ENCODE measurements at places on chromosomes 4 and X. TPM values are rescaled to one million over a fixed set of nuclear protein-coding genes. Genes with fewer than 3 reads are reported as not detected.

- peak; percentile 46 for DNase-seq
Observed at GRCh38 chr4:55437356-55437796, 41.6 kb downstream of the TMEM165 start.

DNA sequence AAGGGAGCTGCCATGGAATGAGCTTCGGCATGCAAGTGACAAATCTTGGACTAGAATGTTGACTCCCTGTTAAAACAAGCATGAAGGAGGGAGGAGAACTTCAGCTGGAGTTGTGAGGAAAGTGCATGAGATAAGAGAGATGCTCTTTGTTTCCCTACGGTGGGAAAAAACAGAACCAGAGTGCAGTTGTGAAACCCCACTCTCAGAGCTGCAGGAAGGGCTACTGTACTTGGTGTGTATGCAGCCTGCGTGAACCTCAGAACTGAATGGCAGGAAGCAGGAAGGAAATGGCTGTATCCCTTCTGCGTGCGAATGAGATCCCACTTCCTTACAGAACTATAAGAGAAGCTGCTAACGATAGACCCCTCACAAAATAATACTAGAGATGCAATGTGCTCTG, 57.2 kb downstream of the EGF start:
- no peak for DNase-seq

DNA sequence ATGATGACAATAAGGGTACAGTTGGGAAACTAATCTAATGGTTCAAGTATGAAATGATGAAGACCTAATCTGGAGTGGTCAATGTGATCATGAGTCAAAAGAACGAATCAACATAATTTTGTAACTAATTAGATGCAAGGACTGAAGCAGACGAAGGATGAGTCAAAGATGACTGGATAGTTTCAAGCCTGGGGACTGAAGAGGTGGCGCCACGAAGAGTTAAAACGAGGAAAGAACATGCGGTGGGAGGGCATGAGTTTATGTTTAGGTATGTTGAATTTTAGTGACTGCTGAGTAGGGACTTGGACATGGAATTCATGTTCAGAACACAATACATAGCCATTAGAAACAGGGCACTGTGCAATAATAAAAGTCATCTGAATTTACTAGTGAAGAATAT, 221.5 kb upstream of the FAM241A start:
- DNase-seq, result no peak

DNA sequence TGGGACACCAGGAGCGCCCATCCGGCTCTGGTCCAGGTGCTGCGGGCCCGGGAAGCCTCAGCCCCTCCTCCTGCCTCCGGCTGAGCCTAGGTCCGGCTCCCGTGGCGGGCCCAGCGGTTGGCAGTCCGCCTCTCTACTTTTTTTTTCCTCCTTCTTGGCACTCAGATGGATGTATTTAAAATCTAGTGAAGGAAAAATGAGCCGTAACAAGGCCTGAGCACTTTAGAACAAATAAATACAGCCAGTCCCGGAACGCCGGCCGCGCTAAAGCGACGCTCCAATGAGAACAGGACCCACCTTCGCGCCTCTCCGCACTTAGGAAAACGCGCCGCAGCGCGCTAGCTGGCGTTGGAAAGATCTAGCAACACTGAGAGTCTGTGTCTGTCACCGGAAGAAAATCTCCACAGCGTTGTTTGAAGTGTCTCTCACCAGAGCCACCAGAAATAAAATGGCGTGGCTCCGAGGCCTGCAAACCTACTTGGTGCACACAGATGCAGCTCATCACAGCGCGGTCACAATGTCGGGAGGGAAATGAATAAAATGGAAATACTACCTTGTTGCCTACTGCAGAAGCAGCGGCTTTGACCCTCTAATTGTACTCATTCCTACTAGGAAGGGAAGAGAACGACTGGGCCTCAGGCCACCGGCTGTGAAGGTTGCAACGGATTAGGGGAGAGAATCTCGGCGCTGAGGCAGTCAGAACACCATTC, 4.7 kb downstream of the NEUROG2 start:
- DNase-seq, result no peak

DNA sequence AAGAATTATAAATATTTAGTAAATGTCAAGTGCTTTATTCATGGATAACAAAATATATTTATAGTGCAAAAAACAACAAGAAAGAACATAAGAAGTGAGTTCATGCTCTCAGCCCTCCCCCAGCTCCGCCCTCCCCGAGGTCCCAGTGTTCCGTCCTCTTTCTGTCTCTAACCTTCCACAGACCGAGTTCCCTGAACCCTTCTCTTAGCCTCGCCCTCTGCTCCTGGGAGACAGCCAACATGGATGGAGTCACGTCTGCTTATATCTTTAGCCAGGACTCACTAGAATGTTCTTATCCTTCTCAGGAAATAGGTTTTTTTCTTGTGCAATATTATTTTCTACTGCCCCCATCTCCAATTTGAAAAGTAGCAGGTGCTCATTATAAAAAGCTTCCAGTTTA, 40.1 kb upstream of the HELT start:
- DNase-seq, result peak; percentile 48

Gene ZDHHC15
- 0.17 TPM for total RNA-seq

GRCh38 chr4:38837849-38838248, 18.8 kb downstream of the TLR6 start:
- no peak for DNase-seq

DNA sequence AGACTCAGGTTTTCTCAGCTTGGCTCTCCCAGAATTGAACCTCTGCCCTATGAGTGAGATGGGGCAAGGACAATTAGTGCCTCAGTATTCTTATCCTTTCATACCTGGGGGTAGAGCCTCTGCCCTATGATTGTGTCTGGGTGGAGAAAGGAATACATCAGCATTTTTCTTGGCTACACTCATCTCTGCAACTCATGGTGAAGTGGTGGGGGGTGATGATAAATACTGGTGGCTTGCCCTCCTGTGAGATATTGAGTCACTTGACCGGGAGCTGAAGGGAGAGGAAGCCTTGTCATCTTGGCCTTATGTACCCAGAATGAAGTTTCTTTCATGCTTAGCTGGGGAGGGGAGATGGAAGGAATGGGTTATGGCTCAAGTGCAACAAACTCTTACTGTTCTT, 71.3 kb upstream of the ENOX2 start:
- no peak for DNase-seq

DNA sequence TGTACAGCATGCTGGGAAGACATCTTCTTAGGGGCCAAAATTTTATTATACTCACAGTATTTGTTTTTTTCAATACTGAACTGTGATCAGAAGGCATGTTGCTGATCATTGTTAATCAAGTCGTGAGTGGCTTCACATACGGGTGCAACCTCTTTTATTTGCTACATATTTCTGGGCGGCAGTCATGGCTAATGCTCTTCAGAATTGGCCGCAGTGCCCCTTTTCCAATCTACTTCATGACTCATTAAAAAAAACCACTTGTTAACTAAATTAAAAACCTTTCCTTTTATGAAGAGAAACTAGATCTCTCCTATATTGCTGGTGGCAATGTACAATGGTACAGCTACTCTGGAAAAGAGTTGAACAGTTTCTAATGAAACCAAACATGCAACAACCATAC, 101.5 kb upstream of the C1GALT1C1 start:
- DNase-seq, result no peak

DNA sequence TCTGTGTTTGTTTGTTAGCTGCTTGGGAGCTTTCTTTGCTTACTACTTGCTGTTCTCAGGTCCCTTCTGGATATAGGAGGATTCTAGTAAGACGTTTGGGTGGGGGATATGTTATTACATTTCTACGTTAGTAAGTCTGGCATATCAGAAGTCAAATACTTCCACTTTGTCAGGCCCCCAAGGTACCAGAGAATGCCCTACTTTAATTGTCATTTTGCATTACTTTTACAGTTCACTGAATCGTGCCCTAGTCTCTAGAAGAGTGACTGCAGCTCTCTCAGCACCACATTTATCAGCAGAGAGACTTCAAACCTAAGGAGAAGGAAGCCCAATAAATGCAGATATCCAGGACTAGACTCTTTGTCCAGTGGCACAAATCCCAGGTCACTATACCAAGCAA, 54.4 kb downstream of the PCDH19 start:
- no peak for DNase-seq

GRCh38 chr4:15339737-15340136, 88.1 kb upstream of the C1QTNF7 start:
- DNase-seq, result no peak

GRCh38 chrX:114712466-114712865, 128.6 kb downstream of the HTR2C start:
- DNase-seq, result no peak

GRCh38 chr4:25843340-25844097, 19.3 kb downstream of the SEL1L3 start:
- DNase-seq, result peak; percentile 60

Gene CLDN34
- total RNA-seq, result 0.24 TPM

GRCh38 chrX:2401590-2402360, 99.0 kb downstream of the DHRSX start:
- DNase-seq, result no peak

Gene CLCN4
- 0.62 TPM for total RNA-seq
